Lung (tissue), 17 donors: ENCODE measurements at places on chromosomes 7 and 10. TPM values are rescaled to one million over a fixed set of nuclear protein-coding genes. Genes with fewer than 3 reads are reported as not detected.
A peak's percentile ranks its signal among the peaks of the same experiment; 100 is the strongest.

GRCh38 chr7:104848138-104848990 is 165.6 kb upstream of the KMT2E start:
- DNase-seq: peak; percentile 72

DNA sequence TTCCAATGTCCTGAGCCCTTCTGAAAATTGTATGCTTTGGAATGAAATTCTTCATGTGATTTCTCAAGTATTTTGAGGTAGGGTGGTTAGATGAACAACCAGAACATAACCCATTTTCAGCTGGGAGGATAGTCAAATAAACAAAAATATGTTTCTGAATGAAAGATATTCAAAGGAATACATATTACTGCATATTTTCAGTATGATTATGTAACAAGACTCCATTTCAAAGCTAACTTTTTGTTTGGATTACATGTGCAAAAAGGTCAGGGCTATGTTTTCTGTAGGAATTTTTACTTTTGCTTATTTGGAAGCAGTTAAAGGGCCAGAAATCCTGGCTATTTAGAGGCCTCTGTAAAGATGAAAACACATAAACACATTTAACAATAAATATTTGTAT is 27.7 kb downstream of the CDK6 start:
- no peak for DNase-seq

DNA sequence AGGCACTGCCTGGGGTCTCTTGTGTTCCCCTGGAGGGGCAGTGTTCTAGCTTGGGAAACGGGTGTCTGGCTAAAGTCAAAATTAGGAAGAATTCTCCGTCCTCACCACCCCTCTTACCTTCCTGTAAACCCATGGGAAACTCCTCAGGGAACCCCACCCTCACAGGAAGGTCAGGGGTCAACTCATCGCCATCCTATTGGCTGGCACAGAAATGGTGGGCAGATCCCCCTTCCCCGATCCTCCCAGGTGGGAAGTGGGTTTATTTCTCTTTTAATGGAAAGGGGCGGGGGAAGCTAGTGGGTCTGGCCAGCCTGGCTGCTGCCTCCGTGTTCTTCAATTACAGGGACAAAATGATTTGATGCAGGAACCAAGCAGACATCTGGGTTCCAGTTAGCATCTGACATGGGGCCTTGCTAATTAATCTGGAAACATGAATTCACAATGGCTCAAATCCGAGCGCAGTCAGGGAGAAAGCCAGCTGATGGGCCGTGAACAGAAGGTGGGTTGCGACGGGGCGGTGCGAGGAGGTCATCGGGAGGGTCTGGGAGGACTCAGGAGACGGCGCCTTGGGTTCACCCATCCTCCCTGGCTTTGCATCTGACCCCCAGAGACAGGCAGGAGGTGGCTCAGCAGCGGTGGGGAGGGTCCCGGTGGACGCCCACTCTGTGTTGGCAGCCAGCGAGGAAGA is 66.6 kb downstream of the SLIT1 start:
- no peak for DNase-seq

DNA sequence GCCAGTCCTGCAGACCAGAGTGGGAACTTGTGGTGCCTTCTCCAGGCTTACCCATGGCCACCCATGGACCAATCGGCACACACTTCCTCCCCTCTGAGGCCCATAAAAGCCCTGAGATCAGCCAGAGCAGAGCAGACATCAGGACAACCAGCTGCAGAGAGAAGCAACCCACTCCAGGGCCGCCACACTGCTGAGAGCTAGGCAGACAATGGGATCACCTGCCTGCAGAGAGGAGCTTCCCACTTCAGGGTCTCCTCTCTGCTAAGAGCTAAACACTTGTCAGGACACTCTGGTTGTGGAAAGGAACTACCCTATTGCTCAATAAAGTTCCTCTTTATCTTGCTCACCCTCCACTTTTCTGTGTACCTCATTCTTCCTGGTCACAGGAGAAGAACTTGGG is 34.0 kb downstream of the C7orf25 start:
- DNase-seq: no peak

FKBP6 gene
- 1.5 TPM for total RNA-seq

PRR15 gene
- total RNA-seq: 0.71 TPM
